ENCODE measurements at places on chromosomes 16 and 17.

DNA sequence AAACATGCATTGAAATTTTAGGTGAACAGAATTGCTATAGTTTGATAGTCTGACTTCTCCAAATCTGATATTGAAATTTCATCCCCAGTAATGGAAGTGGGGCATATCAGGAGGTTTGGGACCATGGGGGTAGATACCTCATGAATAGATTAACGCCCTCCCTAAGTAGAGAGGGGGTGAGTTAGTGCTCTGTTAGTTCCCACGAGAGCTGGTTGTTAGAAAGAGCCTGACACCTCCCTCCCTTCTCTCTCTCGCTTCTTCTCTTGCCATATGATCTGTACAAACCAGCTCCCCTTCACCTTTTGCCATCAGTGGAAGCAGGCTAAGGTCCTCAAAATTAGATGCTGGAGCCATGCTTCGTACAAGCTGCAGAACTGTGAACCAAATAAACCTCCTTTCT lies 78.8 kb downstream of the BRIP1 start:
- no peak for DNase-seq

- no peak for DNase-seq
These were observed 3.9 kb downstream of the TSPOAP1 start for GRCh38 chr17:58324409-58325288.

- no peak for DNase-seq
These were observed 17.2 kb downstream of the KDM8 start for GRCh38 chr16:27220527-27220926.

DNA sequence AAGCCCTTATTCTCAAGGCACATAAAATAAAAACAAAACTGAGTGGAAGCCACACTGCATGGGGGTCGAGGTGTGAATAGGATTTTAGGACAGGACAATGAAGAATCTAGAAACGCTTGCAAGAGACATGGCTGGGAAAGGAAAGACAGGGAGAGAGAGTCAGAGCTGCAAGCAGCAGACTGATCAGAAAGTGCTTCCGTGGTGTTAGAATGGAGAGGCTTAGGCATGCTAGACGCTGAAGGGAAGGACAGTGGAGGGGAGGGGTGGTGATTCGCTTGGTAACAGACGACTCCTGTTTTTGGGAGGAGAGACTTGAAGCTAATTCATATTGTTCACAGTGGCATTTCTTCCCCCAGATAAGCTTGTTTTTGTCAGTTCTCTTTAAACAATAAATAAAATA lies 173.5 kb downstream of the AIPL1 start:
- DNase-seq: no peak

DNA sequence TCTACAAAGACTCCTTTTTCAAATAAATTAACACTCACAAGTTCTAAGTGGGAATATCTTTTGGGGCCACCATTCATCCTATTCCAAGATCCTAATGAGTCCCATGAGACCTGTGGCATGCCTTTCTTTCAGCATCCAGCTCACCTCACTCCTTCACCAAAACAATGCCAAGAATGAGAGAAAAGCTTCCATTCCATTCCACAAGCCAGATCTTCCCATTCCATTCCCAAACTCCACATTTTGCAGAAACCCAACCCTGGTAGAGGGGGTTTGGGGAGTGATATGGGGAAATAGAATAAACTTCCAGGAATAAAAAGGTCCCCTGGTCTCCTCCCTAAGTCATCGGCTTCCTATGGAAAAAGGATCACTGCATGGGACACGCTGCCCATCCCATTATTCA lies 392.2 kb downstream of the NPIPA8 start:
- DNase-seq: no peak

- DNase-seq: no peak
These were observed 93.0 kb downstream of the SEC14L1 start for GRCh38 chr17:77233635-77234334.

GRCh38 chr16:58678269-58678668 lies 6.3 kb downstream of the SLC38A7 start:
- no peak for DNase-seq

GRCh38 chr17:35748341-35748841 lies 4.6 kb downstream of the GAS2L2 start:
- no peak for DNase-seq

- DNase-seq: no peak
These were observed 1.4 kb upstream of the NBR1 start for GRCh38 chr17:43169561-43170139.

- no peak for DNase-seq
These were observed 52.1 kb downstream of the PRKCA start for GRCh38 chr17:66354472-66354871.

GRCh38 chr16:51442141-51442870 lies 291.2 kb upstream of the SALL1 start:
- no peak for DNase-seq

DNA sequence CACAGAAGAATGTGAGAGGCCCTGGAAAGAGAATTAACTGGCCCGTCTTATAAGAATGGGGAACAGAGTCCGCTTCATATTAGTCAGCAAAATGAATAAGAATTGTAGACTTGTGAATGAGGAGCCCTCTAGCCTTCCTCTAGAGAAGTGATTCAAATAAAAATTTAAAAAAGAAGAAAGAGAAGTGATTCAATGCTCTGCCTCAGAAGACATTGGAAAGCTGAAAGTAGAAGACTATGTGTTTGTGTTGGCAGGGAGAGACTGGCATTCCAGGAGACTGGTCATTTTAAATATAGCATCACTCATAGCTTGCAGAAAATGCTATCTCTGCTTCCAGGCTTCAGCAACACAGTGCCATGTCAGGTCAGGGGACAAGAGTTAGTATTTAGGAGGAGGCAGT lies 190.6 kb upstream of the HS3ST3A1 start:
- DNase-seq: no peak

- no peak for DNase-seq
These were observed 26.0 kb downstream of the CEP131 start for GRCh38 chr17:81196505-81197408.

- DNase-seq: no peak
These were observed 834.0 kb downstream of the CDH11 start for GRCh38 chr16:64287655-64288528.

GRCh38 chr17:20284570-20285295 lies 182.6 kb downstream of the LGALS9B start:
- no peak for DNase-seq

DNA sequence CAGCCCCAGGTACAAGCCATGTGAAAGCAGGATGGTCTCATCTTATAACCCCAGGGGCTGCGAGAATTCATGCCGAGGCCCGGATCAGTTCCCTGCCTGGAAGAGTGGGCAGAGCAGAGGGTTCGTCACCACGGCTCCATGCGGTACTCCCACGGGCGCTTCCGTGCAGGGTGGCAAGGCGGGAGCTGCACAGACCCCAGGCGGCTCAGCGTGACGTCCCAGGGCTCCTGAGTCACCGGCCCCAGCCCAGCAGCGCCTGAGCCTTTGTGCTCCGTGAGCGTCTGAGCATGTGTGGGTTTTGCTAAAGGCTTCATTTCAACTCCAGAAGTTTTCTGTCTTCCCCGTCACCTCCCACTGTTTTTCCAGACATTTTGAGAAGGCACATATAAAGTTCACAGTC lies 71.2 kb upstream of the CHMP6 start:
- DNase-seq: no peak

DNA sequence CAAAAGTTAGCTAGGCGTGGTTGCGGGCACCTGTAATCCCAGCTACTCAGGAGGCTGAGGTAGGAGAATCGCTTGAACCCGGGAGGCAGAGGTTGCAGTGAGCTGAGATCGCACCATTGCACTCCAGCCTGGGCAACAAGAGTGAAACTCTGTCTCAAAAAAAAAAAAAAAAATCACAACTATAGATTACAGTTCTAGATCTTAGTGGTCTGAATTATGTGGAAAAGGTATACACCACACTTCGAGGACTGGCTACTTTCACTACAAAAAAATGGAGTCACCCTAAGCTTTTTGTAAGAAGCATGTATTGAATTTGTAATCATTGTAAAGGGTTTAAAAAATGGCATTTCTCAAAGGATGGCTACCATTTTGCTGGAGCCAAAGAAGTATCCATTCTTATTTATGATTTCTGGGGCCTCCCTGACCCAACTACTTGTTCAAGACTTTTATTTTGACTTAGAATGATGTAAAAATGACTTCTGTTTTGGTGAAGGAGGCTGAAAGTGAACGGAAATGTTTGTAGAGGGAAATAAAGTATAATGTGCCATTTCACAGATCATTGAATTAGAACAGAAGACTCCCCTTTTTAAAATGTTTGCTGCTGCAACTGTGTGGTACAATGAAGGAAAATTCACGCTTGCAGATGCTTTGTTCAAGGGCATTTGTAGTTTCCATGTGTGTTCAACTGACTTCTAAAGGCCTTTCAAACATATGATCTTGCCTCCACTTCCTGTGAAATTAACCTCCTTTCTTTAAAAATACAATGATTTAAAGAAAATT lies 37.1 kb upstream of the NOL11 start:
- DNase-seq: no peak

DNA sequence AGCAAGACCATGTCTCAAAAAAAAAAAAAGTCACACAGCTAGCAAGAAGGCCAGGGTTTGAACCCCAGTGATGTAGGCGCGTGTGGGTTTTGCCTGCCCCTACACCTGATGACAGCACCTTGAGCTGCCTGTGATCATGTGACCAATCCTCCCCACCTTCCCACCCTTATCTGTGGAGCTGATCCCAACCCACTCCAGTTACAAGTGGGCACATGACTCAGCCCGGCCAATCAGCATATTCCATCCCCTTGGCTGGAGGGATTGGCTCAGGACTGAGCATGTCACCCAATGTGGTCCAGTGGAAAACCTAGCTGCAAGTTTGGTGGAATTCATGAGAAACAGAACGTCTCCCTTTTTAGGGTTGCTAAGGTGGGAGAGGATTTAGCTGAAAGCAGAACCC lies 6.6 kb downstream of the TMEM114 start:
- DNase-seq: no peak

DNA sequence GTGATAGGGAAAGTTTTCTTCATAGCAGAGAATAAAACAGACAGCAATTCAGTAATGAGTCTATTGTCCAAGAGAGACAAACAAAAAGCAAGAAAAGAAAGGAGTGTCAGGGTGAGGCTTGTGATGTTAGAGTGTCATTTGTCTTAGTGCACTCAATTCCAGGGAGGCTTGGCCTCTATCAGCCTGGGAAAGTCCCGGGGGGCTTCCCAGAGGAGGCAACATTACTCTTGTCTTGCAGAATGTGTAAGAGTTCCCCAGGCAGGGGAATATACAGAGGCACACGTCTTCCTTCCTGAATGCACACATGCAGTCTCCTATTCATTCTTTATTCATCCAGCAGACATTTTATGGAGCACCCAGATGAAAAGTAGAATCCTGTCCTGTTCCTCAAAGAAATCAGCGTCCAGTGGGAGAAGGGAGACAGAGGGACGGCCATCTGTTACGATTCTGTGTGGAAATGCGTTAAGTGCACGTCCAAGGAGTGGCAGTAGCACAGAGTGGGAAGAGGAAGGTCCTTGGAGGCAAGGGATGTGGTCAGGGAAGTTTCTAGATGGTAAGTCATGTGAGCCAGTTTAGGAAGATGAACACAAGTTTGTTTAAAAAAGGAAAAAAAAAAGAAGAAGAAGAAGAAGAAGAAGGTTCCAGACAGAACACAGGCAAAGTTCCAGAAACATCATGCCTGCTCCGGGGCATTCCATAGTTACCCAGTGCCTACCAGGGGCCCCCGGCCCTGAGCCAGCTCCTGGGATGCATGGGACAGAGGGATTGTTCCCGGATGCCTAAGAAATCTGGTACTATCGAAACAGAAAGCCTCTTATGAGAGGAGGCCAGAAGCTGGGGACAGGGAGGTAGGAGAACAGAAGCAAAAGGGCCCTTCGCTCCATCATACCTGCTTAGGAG lies 21.1 kb downstream of the CACNG4 start:
- DNase-seq: no peak

- no peak for DNase-seq
These were observed 16.5 kb downstream of the CD300LB start for GRCh38 chr17:74514632-74515334.

DNA sequence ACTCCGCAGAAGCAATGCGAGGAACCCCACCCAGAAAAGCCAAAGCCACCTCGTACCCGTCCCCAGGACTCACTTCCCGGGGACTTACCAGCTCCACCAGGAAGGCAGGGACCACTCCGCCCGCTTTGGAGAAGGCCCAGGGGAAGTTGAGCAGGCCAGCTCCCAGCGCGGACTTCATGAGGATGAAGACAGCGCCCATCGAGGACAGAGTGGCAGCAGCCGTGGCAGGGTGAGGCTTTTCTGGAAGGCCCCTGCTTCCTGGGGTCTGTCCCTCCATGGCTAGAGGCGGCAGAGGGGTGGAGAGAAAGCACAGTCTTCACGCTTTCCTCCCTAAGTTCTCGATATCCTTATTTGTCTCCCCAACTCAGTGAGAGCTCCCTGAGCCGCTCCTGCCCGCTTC lies 714 bp downstream of the SLC38A8 start:
- DNase-seq: no peak

GRCh38 chr17:75011401-75012095 lies 922 bp upstream of the MRPL58 start:
- DNase-seq: no peak

GRCh38 chr16:2785101-2785991 lies 2.0 kb downstream of the PRSS33 start:
- peak; percentile 48 for DNase-seq

- DNase-seq: peak; percentile 78
These were observed at the start of gene SF3B3 for GRCh38 chr16:70523743-70524398. Gene SF3B3 (plus strand): TSS chr16:70523816. CDS start chr16:70526657, 2,841 bp downstream.

GRCh38 chr17:69245617-69246016 lies 17.0 kb upstream of the ABCA10 start:
- DNase-seq: no peak

DNA sequence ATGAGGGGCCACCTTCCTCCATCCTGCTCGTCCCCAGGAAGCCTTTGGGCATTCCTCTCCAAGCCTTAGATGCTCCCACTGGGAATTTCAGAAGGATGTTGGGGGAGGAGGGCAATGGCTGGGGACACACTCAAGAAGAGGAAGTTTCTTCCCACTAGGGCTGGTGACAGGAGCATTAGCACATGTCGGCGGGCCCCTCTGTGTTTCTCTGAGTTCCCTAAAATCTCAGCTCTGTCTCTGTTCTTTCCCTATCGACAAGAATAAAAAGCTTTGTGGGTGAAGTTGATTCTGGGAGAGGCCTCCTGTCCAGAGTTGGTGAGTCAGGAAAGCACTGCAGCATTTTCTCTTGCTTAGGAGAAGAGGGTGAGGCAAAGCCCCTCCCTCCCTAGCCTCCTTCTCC lies 19.7 kb upstream of the C17orf107 start:
- DNase-seq: no peak

DNA sequence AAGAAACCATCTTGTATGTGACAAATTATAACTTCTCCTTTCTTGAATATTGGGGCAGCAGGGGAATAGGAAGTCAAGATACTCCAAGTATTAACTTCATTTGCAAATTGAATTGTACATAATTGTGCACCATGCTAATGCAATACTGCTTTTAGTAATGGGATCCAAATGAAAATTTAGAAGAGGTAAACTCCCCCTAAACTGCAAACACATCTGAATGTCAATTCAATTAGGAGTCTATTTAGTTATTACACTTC lies 4.5 kb downstream of the STAT5B start:
- no peak for DNase-seq

DNA sequence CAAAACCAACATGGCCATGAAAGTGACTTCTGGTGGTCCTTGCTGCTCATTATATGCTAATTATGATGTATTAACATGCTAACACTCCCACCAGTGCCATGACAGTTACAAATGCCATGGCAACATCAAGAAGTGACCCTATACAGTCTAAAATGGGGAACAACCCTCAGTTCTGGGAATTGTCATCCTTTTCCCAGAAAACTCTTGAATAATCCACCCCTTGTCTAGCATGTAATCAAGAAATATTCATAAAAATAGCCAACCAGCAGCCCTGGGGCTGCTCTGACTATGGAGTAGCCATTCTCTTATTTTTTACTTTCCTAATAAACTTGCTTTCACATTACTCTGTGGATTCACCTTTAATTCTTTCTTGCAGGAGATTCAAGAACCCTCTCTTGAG lies 35.9 kb downstream of the DNAJA2 start:
- no peak for DNase-seq

GRCh38 chr17:47231334-47231733 lies 22.2 kb downstream of the MYL4 start:
- no peak for DNase-seq
